ENCODE measurements at places on chromosomes 2 and 18. TPM values are rescaled to one million over a fixed set of nuclear protein-coding genes. Genes with fewer than 3 reads are reported as not detected.

Gene ALLC
- not detected for total RNA-seq

Gene KCNS3
- 96.3 TPM for total RNA-seq

Gene CYRIA
- total RNA-seq = 15.3 TPM

Gene SLC11A1
- total RNA-seq = 19.0 TPM

Gene GLI2
- 2.9 TPM for total RNA-seq

Gene OTOS
- not detected for total RNA-seq

Gene UGT1A5
- not detected for total RNA-seq

DNA sequence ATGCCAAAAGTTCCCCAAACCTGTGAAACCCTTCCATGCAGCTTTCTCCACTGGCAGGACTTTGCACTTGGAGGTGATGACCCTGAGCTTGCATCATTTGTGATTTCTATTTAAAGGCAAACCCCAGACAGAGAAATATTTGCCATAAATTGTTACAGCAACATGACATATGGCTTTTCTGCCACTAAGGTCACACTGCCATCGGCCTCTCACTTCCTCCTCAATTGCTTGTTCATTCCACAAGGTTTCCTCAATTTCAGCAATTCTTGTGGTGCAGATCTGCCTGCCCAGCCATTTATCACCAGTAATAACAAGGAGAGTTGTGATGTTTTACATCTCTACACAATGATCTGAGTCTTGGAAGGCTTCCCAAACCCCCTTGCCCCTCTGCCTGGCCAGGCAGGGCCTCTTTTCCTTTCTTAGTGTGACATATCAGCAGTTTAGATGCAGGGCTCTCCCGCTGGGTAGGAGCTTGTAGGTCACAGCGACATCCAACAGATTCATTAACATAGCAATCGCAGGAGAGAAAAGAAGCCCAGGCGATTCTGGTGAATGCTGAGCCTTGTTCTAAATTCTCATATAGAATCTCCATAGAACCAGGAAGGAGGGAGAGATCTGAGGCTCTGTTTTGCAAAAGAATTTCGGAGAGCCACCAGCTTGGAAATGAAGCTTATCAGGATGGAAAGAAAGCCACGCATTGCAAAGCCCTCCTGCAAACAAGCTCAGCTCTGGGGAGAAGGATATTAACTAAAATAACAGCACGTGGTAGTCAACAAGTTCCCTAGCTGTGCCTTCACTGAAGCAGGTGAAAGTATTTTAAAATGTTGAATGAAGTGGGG, 46.7 kb upstream of the ITGA6 start:
- DNase-seq = no peak

GRCh38 chr2:165793161-165793778, 777 bp downstream of the GALNT3 start:
- no peak for DNase-seq

- no peak for DNase-seq
Measured at GRCh38 chr2:151191001-151191400, 70.7 kb downstream of the RBM43 start.

DNA sequence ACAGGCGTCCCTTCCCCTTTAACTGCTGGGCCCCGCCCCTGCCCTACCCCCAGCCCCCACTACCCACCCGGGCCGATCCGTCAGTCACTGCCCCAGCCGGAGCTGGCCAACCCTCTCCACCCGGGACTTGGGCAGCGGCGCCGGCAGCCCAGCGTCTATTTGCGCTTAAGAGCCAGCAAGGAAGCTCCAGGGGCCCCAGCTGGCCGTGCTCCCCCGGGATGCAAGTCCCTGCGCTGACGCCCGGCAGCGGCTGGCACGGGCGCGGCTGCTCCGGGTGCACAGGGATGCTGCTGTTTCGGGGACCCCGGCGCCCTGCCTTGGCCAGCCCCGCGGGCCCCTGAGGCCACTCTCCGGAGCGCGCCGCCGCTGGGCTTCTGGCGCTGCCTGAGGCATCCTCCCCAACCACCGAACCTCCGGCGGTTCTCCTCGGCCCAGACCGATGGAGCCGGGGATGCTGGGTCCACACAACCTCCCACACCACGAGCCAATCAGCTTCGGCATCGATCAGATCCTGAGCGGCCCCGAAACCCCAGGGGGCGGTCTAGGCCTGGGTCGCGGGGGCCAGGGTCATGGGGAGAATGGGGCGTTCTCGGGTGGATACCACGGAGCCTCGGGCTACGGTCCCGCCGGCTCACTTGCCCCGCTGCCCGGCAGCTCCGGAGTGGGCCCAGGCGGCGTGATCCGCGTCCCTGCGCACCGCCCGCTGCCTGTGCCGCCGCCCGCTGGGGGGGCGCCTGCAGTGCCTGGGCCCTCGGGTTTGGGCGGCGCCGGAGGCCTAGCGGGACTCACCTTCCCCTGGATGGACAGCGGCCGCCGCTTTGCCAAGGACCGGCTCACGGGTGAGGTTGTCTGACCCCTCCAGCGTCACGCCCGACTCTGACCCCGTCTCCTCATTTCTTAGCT, at the start of gene TLX2:
TLX2 (plus strand) TSS at position 83 of the 903 bp plus-strand sequence; CDS start at position 440, 357 bp downstream.
- DNase-seq = peak; percentile 54

GRCh38 chr2:226426292-226426736, 373.3 kb downstream of the IRS1 start:
- DNase-seq = no peak

DNA sequence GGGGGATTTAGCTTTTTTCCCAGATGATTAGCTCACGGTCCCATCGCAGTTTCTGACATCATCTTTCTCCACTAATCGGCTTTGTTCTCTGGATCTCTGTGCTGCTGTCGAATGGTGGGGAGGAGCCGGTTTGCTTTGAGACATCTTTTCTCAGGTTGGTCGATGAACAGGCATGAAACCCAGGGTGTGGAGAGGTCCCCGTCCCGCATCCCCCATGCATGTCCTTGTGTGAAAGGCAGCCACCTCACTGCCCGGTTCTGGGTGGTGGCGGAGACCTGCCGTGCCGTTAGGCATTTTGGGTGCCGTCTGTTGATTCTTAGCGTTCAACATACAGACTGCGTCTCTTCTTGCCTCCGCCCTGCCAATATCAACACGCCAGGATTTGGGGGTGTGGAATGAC, 57.8 kb downstream of the CTDP1 start:
- peak; percentile 39 for DNase-seq

DNA sequence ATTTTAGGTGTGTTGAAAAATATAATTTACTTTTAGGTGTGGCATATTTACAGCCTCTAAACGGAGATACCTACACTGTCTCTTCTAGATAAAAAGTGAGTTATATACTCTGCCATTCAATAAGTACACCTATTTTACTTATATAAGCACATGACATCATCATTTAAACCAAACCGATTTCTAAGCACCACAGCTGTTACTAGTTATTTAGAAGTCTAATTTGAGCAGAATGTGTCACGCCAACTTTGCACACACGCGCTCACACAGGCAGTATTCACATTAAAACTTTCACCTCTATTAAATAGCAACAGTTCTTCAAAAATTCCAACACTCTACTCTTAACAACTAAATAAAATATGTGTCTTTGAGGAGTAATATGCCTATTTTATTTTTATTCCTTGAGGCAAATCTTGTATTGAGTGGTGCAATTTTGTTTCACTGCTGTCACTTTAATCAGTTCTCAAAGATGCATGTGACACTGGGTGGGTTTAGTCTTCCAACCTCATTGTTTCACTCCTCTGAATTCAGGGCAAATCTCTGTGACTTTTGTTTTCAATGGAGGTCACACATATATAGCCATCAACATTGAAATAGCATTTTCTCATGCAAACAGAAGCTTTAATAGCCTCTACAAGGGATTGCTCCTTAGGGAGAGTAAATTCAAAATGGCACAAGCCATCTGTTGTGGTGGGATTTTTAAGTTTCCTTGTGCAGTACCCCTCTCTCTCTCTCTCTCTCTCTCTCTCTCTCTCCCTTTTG, 721.0 kb downstream of the PLCL1 start:
- DNase-seq = no peak

GRCh38 chr2:217666338-217666737, 336.5 kb downstream of the TNS1 start:
- no peak for DNase-seq

- no peak for DNase-seq
Measured at GRCh38 chr2:118967124-118967880, 25.3 kb downstream of the MARCO start.

DNA sequence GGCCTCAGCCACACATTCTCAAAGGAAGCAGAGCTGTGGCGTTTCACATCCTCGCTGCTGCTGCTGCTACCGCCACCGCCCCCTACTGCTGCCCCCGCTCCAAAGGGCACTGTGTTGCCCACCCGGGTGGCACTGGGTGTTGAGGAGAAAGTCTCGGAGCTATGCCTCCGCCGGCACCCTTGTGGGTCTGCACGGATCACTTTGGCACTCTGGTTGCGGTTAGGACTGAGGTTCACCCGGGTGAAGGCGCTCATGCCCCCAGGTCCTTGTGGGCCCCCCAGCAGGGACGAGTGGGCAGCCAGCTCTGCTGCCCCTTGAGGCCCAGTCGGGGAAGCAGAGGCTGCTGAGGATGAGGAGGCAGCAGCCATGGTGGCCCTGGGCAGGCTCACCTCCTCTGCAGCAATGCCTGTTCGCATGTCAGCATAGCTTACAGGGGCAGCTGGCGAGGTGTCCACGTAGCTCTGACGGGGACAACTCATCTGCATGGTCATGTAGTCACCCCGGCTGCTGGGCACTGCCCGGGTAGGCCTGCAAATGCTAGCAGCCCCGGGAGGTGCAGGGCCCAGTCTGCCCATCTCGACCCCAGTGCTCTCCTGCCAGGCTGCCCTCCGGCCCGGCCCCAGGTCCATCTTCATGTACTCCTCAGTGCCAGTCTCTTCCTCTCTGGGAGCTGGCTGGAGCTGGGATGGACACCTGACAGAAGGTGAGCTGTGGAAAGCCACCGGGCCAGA, 4.2 kb downstream of the IRS1 start:
- DNase-seq = peak; percentile 77

GRCh38 chr2:181408861-181409260, 48.3 kb upstream of the ITGA4 start:
- no peak for DNase-seq

DNA sequence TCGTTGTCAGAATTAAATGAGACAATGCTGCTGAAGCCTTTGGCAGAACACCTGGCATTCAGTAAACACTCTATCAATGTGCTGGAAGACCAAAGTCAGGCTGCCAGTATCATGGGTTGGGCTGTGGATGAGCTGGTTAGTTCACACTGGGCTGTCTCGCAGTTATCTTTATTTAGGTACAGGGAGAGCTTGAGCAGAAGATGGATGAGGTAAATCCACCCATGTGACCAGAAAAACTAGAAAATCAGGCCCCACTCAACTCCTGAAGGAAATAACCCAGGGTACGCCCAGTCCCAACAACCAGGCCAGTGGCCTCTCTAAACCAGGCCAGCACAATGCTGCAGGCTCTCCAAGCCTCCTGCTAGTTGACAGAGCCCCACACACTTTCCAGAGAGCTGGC, 330.3 kb downstream of the TNS1 start:
- DNase-seq = no peak

DNA sequence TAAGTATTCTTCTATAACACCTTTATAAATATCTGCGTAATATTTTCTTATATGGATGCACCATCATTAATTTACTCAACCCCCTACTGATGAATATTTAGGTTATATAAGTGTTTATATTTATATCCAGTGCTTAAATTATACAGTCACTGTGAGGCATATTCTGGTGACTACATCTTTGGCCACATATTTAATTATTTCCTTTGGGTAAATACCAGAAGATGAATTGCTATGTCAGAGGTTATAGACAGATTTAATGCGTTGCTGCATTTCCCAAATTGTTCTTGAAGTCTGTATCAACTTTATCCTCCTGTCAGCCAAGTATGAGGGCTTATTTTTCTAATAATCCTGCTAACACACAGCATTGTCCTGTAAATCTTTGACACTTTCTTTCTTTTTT, 18.7 kb downstream of the DYSF start:
- no peak for DNase-seq

DNA sequence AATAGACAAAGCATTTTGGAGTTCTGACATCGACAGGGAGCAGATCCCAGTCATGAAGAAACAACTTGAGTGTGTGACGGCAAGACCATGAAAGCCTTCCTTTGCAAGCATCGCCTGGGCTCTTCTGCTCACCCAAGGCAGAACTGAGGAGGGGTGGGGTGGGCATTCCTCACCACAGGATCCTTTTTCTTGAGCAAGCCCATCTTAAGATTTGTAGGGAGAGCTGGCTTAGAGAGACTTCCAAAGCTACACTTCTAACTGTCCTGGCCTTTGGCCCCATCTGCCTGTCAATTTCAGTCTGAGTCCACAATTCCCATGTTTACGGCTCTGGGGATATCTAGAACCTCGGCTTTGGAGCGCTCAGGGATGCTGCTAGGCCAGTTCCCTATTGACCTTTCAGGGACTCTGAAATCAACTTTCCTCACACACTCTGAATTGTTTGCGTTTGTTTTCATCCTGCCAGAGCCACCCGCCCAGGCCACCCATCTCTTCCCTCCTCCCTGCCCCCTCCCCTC, 3.7 kb downstream of the KLHL14 start:
- no peak for DNase-seq

- no peak for DNase-seq
Measured at GRCh38 chr2:205180730-205181129, 501.6 kb upstream of the NRP2 start.

- DNase-seq = peak; percentile 61
Measured at GRCh38 chr2:231717281-231718171, 9.2 kb downstream of the PTMA start.

DNA sequence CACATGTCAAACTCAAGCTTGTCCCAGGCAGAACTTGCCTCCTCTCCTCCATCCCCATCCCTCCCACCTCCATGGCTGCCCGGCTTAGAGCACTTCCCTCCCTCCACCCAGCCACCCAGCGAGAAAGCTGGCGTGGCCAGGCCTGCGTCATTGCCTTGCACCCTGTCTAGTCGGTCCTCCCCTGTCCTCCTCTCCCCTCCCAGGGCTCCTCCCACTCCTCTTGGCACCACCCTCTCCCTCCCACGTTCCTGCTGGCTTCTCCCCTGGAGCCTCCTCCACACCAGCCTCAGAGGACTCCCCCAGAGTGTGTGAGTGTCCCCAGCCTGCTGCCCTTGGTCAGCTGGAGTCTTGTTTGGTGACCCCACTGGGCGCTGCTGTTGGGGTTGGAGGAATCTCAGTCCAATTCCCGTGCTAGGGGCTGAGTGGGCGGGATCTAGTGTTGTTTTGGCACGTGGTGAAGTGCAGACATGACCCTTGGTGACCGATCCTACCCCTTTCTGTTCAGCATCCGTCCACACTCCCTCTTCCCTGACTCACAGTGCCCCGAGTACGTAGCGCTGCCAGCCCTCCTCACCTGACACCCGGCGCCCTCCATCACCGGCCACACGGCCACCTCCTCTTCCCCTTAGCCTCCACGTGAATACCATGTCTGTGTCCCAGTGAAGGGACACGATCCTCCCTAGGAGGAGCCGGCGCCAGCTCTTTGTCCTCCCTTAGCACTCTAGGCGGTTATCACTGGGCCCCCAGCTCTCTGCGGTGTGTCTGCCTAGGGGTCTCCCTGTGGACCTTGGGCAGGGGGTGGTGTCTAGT, 41.4 kb downstream of the ATP6V1C2 start:
- no peak for DNase-seq

- no peak for DNase-seq
Measured at GRCh38 chr2:105496271-105496670, 97.4 kb upstream of the FHL2 start.

DNA sequence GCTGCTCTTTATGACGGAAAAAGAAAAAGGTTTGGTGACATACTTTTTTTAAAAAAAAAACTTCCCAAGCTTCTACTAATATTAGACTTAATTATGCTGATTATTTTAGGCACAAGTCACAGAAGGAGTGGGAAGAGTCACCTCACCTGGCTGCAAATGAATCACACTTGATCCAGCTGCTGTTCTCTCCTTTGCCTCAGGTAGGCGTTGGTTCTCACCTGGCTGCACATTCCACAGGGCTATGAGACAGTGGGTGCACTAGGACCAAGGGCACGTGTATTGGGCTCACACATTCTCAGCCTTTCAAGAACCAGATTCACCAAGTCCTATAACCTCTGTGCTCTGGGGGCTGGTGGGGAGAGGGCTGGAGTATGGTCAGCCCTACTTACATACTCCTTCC, 93.3 kb downstream of the TGFA start:
- DNase-seq = no peak

Measured in sigmoid colon (tissue), 7 donors.